ENCODE measurements at places on chromosomes 11 and 22. TPM values are rescaled to one million over a fixed set of nuclear protein-coding genes. Genes with fewer than 3 reads are reported as not detected.

- DNase-seq, result no peak
These were observed 33.1 kb upstream of the SMPD1 start for GRCh38 chr11:6357222-6357621.

The INS gene
- total RNA-seq, result not detected

The MS4A8 gene
- not detected for total RNA-seq

DNA sequence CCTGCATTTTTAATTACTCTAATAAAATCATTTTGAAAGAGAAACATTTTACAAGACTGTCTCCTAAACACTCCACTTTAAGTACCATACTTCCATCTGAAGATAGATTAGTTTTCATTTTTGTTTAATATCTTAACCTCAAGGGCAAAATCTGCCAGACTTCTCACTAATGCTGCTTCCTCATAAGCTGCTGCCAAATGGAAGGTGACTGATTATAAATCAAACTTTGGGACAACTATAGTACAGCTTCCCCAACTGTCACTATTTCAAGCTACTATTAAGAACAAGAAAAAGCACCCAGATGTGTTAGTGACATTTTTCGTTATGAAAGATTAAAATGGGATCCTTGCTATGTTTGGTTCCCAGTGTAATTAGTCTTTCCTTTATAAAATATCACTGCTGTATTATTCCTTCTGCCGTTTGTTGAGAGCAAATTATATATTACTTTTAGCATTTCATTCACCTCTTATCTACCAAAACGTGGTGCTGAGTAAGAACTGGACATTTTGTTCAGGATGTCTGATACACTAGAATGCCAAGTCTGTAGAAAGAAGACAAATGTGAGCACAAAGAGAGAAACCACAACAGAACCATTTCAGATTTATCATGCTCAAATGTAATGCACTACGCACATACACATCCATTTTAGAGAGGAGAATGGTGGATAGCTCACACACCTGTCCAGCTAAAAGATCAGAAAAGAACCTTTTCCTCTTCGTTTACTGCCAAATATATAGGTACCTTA is 312.2 kb upstream of the C11orf87 start:
- DNase-seq, result no peak

The MMP1 gene
- total RNA-seq, result 425 TPM

- no peak for DNase-seq
These were observed 159.0 kb upstream of the RAG2 start for GRCh38 chr11:36757075-36757474.

The CREB3L1 gene
- under 0.01 TPM for total RNA-seq

The SYT7 gene
- total RNA-seq, result 0.39 TPM

GRCh38 chr11:19924311-19924710 is 211.7 kb downstream of the NAV2 start:
- DNase-seq, result no peak

The LYVE1 gene
- 441 TPM for total RNA-seq

GRCh38 chr11:36090356-36091109 is 146.7 kb downstream of the LDLRAD3 start:
- DNase-seq, result no peak

The GRM5 gene
- total RNA-seq, result under 0.01 TPM

The MMP12 gene
- not detected for total RNA-seq

The KCNK7 gene
- 0.13 TPM for total RNA-seq

DNA sequence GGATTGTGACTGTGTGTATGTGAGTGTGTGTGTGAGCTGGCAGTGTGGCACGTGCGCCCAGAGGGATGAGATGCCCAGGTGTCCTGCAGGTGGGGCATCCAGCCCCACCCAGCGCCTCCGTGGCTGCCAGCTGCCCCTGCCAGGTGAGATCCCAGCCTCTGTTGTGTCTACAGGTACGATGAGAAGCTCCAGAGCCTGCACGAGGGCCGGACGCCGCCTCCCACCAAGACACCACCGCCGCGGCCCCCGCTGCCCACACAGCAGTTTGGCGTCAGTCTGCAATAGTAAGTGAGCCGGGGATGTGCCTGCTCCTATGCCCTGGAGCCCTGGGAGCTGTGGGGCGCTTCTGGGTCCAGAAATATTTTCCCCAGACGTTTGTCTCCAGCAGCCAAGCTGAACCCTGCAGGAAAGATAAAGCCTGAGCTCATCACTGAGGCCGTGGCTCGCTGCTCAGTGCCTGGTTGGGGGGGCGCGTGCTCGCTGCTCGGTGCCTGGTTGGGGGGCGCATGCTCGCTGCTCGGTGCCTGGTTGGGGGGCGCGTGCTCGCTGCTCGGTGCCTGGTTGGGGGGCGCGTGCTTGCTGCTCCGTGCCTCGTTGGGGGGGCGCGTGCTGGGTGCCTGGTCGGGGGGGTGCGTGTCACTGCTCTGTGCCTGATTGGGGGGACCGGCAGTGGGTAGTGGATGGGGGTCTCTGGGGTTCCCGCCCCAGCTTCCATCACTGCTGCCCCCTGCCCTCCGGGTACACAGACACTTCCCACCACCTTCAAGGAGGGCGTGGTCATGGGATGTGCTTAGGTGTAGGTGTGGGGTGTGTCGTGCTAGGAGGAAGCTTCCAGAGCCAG is 73.2 kb downstream of the ARHGAP8 start:
- DNase-seq, result no peak

DNA sequence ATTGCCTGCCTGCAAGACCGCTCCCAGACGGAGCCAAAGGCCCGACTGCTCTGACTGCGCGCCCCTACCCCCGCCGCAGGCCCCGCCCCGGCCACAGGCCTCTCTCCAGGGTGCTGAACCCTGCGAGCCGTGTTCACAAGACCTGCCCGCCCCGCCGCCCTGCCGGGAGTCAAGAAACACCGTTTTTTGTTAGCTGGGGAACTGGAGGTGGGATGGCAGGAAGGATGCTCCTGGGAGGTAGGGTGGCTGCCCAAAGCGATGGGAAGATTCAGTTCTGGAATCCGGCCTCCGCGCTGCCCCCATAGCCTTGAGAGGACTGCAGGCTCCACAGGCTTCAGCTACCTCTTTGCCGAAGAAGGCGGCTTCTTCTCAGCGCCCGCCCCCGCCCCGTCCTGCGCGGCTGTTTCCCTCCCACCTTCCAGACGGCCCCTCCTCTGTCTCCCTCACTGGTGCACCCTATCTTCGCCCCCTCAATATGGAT is 2.7 kb upstream of the PDE2A start:
- DNase-seq, result no peak

- DNase-seq, result no peak
These were observed 3.8 kb downstream of the CEP57 start for GRCh38 chr11:95794086-95794485.

The OR51E1 gene
- total RNA-seq, result not detected

Data from dermis microvascular lymphatic vessel endothelial cell (primary cell).